Hepatocyte (in vitro differentiated cells): ENCODE measurements at places on chromosomes 2 and 18. TPM values are rescaled to one million over a fixed set of nuclear protein-coding genes. Genes with fewer than 3 reads are reported as not detected.

Gene LRRTM1
- 1.0 and 1.3 TPM in 2 replicates for total RNA-seq

Gene ARL6IP6
- 23.2 and 28.6 TPM in 2 replicates for total RNA-seq

Gene OSBPL1A
- 31.3 and 35.6 TPM in 2 replicates for total RNA-seq

Gene MYL12A
- 456 and 458 TPM in 2 replicates for total RNA-seq

Gene ACMSD
- 6.5 and 8.6 TPM in 2 replicates for total RNA-seq

Gene ALK
- total RNA-seq: 0.20 and 0.27 TPM in 2 replicates

Gene RAD51AP2
- total RNA-seq: 0.24 and 0.40 TPM in 2 replicates

Gene ATP6V1C2
- total RNA-seq: 0.32 and 0.57 TPM in 2 replicates
